ENCODE measurements at places on chromosomes 1 and 21.

- no peak for DNase-seq
These were observed 63.7 kb upstream of the DPT start for GRCh38 chr1:168792592-168793125.

- no peak for DNase-seq
These were observed 452.9 kb upstream of the PRMT6 start for GRCh38 chr1:106603616-106604015.

- no peak for DNase-seq
These were observed 619.0 kb downstream of the AJAP1 start for GRCh38 chr1:5273280-5274003.

GRCh38 chr21:16186742-16187141, 457.0 kb downstream of the USP25 start:
- no peak for DNase-seq

DNA sequence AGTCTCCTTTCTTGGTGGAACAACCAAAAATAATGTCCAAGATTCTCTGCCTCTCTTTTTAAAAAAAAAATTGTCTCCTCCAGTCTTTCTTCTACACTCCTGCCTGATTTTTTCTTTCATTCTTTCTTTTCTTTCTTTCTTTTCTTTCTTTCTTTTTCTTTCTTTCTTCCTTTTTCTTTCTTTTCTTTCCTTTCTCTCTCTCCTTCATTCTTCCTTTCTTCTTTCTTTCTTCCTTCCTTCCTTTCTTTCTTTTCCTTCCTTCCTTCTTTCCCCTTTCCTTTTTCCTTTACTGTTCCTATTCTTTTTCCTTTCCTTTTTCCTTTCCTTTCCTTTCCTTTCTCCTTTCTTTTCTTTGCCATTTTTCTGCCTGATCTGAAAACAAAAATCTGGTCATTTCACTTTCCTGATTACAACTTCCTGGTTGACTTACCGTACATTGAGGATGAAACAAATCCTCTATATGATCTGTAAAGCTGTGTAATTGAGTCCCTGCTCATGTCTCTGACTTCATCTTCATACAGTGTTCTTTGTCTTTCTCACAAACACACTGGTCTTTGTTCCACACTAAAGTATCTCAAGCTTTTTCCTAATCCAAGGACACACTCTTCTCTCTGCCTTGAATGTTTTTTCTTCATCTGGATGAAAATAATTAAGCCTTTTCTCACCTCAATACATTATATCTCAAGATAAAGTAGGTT, 6.1 kb upstream of the KRTAP23-1 start:
- DNase-seq: no peak

DNA sequence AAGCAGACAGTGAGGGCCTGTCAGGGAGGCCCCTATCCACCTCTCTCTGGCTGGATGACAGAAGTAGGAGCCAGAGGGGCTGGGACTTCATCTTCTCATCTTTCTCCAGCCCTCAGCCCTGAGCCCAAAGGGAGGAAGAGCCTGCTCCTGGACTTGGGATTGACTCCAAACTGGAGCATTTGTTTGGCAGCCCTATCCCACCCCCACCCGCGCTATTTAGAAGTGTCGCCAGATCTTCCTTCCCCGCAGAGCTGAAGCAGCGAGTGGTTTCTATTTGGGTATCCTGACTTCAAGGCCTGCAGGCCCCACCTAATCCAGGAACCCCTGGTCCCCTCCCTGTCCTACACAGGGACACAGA, 9.6 kb downstream of the NES start:
- DNase-seq: no peak

DNA sequence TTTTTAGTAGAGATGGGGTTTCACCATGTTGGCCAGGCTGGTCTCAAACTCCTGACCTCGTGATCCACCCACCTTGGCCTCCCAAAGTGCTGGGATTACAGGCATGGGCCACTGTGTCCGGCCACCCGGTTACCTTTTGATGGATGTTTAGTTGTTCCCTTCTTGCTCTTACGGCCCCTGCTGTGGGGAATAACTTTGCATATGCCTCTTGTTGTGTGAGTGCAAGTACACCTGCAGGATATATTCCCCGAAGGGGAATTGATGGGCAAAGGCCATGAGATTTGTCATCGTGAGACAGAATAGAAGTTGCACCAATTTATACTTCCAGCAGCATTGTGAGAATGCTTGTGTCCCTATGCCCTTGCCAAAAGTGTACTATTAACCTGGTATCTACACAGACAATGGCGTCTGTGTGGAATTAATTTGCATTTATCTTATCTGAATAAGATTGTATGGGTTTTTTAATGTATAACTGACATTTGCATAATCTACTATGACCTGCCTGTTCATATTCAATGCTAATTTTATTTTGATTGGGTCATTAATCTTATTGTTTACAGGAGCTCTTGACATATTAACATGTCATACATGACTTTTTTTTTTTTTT, 8.1 kb downstream of the IL6R start:
- no peak for DNase-seq

DNA sequence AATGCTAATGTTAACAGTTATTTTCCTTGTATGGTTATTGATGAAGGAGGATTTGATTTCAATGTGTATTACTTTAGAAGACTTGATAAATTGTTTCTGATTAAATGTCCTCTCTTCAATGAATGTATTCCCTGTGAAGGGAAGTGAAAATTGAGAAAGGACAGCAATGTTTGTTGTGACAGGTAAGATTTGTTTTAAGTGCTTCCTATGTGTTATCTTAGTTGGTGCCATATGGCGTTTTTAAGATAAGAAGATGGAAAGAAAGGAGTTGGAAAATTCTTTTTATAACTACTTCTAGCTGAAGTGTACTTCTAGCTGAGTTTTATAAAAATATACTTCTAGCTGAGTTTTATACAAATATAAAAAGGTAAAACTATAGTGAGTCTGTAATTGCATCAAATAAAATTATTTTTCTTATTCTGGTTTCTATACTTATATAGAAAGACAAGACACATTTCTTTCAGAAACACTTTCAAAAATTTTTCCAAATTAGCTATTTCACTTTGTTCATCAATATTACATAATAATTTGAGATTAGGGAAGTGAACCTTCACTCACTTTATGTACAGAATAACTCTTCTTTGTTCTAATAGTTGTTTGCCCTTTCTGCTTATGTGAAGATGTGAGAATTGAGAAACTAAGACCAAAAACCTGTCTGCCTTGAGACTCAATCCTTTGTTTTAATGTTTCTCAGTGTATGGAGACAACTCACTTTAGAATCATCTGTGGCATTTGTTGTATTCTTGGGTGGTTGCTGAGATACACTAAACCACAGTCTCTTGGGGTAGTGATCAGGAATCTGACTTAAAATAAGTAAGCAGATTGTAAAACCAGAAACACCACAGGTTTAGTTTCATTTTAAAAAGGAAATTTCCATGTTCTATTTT, 382.9 kb upstream of the B3GALT2 start:
- no peak for DNase-seq

GRCh38 chr1:246809473-246809872, 85.3 kb downstream of the SCCPDH start:
- no peak for DNase-seq

- no peak for DNase-seq
These were observed 31.9 kb downstream of the NHLH2 start for GRCh38 chr1:115809076-115809475.

- DNase-seq: no peak
These were observed 5.7 kb downstream of the ECHDC2 start for GRCh38 chr1:52915855-52916220.

GRCh38 chr1:113662101-113662500, 97.2 kb downstream of the PHTF1 start:
- DNase-seq: no peak

DNA sequence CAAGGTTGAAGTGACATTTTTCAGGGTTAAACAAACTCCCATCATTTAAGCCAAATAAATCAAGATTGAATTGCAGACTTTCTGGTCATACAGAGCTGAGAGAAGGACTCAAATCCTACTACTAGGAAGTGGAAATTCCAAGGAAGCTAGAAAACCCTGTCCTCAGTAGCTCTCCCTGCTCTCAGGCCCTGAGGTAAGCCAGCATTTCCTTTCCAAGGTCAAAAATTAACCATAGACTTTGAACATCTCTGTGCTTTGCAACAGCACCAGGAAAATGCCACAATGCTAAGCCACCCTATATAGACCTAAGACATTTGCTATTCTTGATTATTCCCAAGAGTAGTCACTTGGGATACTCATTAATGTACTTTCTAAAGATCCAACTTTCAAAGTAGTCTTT, 45.1 kb downstream of the LUZP1 start:
- no peak for DNase-seq

DNA sequence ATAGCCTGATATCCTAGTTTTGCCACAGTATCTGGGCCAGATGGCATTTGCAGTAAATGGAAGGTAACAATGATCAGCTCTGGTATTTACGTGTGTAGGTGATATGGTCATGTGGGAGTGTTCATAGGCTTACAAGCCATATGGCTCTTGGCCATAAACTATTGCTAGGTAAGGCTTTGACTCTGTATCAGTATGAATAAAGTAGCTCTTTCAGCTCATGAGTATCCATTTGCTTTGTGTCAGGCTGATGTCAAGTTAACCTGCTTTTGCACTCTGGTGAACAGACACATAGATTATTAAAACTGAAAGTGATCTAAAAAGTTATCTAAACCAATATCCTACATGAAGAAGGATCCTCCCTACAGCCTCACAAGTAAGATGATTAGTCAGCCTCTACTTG, 69.0 kb downstream of the DDR2 start:
- no peak for DNase-seq

DNA sequence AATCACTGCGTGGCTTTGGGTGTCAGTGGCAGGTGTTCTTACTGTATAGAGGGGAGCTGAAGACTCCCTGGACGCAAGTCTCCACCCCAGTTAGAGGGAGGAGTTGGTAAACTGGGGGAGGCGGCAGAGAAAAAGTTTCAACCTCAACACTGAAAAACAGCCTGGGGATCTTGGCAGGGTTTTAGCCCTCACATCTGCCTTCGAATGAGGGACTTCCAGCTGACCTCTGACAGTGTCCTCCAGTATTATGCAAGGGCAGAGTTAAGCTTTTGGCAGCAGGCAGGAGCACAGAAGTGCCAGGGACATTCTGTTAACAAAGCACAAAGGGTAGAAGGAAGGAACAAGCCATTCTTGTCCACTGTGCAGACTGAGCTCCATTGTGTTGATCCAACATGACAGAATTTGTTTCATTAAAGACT, 41.2 kb upstream of the RAB4A start:
- no peak for DNase-seq

DNA sequence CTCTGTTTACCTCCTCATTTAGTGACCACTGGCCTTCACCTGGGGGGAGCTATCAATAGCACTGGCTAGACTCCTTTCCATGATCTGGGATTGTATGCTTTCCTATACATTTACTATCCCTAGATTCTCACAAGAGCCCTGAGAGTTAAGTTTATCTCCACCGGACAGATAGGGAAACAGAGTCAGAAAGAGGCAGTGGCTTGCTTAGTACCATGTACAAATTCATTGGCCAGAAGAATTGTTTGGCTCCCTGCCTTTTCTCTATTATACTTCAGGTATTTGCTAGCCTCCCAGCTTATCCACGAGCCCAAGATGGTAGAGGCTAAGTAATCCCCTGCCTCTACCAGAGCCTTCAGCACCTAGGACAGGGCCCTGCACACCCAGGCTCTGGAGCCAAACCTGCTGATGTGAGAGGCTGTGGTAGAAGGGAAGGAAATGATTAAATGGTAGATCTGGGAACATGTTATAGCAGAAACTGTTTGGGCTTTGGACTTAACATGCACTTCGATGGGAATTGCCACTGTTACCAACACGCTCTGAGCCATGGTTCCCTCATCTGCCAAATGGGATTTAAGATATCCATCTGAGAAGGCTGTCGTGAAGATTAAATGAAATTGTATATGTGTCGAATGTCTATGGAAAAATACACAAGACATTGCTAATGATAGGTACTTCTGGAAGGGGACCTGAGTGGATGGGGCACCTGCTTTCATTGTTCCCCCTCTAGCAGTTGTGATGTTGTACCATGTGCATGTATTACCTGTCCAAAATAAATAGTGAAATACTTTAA, 3.1 kb upstream of the BLACAT1 start:
- no peak for DNase-seq

DNA sequence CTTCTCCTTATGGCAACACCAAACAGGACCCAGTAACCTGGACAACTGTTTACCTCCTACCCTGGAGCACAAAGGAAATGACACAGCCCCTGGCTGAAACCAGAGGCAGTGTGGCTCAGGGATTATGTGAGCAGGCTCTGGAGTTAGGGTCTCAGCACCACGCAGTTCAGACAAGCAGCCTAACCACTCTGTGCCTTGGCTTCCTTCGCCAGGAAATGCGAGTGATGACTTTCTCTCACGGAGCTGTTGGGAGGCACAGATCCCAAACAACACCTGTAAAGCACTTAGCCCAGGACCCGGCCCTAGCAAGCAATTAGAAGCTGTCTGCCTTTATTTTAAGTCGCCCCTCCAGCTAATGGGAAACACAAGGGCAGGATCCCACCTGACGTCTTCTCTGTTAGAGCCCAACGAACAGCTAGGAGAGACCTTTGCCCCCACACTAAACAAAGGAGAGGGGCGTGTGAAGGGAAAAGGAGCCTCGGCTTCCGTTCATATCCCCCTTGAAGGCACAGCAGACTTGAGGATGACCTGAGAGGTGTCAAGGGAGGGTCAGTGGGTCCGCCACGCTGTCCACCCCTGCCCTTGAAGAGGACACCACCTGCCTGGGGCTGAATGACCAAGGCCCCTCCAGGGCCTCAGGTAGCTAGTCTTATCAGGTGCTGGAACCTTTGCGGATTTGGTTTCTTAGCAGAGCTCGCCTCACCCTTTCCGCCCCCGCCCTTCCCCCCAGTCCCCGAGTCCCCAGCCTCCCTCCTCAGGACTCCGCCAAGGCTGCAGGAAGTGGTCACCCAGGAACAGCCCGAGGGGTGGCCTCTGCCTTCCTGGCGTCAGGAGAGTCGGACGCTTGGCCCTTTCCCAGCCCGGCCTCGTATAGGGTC, 860 bp downstream of the TMEM63A start:
- peak; percentile 37 for DNase-seq

DNA sequence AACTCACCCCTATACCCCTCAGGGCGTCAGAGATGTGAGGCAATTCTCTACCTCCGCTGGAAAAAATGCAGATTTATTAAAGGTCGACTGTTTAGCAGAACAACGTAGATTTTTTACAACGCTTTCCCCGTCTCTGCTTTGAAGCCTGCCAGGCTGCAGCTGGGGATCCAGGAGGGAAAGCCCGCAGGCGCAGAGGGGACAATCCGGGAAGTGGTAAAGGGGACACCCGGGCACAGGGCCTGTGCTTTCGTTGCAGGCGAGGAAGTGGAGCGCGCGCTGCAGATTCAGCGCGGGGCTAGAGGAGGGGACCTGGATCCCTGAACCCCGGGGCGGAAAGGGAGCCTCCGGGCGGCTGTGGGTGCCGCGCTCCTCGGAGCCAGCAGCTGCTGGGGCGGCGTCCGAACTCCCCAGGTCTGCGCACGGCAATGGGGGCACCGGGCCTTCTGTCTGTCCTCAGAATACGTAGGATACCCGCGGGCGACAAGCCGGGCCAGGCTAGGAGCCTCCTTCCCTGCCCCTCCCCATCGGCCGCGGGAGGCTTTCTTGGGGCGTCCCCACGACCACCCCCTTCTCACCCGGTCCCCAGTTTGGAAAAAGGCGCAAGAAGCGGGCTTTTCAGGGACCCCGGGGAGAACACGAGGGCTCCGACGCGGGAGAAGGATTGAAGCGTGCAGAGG, 5.5 kb downstream of the SIM2 start:
- DNase-seq: no peak
